ENCODE measurements at places on chromosomes 11 and 22. TPM values are rescaled to one million over a fixed set of nuclear protein-coding genes. Genes with fewer than 3 reads are reported as not detected.
A peak's percentile ranks its signal among the peaks of the same experiment; 100 is the strongest.

KIRREL3 gene
- not detected for total RNA-seq

NLRP10 gene
- total RNA-seq: not detected

UFD1 gene
- total RNA-seq: 43.9 TPM

RASL10A gene
- total RNA-seq: not detected

DLG2 gene
- 36.0 TPM for total RNA-seq

THY1 gene
- 18.2 TPM for total RNA-seq

MPEG1 gene
- 11.0 TPM for total RNA-seq

UBQLNL gene
- 2.0 TPM for total RNA-seq

CD3G gene
- total RNA-seq: 2.6 TPM

DNA sequence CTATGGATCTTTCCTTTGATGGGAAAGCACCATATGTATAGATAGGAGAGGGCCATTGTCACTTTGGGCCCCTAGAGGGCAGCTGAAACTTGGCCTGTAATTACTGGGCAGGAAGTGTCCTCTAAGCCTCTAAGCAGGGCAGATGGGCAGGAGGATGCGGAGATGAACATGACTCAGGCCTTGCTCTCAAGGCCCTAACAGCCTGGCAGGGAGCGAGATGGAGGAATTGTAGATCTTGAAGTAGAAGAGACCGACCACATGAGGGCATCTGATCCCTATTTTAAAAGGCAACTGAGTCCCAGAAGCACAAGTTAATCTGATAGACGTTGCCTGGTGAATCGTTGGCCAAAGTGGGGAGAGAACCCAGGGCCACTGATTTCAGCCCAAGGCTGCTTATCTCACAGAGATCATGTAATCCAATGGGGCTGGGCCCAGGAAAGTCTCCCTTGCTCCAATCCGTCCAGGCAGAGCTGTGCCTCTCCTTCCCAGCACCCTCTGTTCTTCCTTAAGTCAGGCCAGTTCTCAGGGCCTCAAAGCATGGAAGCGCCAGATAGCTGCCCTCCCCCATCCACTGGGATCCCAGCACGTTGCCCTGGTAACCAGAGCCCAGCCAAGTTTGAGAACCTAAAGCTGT, 2.5 kb upstream of the SEPTIN3 start:
- DNase-seq: no peak

DNA sequence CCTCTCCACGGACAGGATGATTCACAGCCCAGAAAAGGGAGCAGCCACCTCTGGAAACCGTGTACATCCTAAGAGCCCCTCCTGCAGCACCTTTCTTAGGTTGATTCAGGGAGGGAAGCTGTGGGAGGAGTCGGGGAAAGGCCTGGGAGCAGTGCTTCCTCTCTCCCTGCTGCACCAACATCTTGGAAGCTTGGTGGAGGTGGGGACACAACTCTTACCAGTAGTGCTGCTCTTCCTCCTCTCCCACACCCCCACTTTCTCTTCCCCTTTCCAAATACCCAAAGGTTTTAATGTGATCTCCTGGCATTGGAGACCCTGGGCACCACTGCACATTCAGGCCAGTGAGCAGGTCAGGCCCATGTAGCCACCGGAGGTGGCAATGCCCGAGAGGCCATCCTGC, 46.4 kb upstream of the HORMAD2 start:
- no peak for DNase-seq

GRCh38 chr11:95994329-95994728, 70.4 kb upstream of the MTMR2 start:
- DNase-seq: peak; percentile 46

DNA sequence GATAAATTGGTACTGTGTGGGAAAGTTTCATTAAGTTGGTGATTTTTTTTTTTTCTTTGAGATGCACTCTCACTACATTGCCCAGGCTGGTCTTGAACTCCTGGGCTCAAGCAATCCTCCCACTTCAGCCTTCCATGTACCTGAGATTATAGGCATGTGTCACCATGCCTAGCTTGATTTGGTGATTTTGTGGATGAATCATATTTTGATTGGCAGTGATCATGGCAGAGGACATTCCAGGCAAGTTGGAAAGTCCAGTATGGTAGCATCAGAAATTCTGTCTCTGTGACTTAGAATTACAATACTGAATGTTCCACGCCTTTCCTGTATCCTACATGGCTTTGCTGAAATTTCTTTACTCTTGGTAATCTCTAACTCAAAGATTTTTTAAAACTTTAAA, 49.4 kb downstream of the HORMAD2 start:
- DNase-seq: no peak

DNA sequence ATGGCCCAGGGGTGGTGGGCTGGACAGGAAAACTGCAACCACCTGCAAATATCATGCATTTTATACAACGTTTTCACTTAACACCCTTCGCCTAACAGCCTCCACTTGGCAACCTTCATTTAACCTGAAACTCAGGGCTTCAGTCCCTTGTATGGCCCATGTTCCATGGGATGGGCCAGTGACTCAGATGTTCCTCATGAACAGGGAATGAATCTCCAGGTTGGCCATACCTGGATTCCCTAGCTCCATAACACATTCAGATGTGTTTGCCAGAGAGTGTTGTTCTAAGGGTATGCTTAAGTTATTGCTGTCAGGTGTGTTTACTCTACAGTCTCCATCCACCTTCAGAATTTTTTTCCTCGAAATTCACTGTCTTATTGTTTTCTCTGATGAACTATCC, 316.9 kb downstream of the JRKL start:
- no peak for DNase-seq

GRCh38 chr22:29569011-29569678, 11.8 kb downstream of the NIPSNAP1 start:
- no peak for DNase-seq

DNA sequence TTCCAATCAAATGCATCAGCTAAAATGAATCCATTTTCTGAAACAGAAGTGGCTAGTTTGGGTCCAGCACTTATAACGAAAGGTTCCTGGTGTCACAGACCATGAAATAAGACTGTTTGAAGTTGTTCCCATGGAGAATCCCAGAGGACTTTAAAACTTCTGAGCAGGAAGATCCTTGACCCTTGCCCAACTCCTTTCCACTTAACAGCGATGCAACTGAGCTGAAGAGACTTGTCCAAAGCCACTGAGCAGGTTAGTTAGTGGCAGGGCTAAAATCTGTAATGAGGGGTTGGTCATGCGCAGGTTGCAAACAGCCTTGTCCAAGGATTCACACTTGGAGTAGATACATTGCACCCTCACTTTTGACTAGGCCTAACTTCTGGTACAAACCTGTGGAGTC, 1.3 kb downstream of the RAB38 start:
- peak; percentile 5 for DNase-seq

- no peak for DNase-seq
These were observed 1.9 kb downstream of the RPLP2 start for GRCh38 chr11:811446-812245.

DNA sequence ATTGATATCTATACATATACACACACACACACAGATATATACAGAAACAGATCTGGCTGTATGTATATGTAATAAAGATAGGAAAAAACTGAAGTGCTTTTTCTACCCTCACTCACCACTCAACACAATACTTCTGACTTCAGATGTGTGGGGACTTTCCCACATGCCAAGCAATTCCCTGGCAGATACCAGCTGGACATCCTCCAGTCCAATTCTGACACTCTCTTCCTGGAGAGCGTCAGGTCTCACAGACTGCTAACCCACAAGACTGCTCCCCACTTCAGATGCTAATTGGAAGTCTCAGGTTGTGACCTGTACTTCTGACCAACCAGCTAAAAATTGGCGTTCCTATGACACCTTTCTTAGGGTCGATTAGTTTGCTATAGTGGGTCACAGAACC, 140.6 kb downstream of the ATG16L2 start:
- peak; percentile 16 for DNase-seq

DNA sequence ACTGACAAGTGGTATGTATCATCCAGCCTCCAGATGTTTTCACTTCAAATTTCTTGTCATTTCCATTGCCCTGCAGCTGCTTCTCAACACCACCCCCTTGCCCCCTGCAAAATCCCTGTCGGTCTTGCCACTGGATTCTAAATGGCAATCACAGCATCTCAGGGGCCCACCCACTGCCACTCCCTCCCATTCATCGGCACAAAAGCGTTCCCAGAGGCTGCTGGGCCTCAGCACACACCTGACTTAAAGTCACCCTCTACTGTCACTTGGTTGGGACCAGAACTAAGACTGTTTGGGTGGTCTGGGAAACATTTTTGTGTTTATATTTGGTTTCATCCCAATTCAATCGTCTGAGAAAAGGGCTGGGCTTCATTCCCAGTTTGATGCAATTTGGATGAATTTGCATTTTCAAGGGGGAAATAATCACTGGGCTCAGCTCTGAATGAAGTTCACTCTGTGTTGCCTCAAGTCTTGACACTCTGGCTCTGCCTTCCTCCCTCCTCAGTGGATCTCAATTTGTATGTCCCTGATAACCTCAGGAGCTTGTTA, 27.1 kb downstream of the SYT13 start:
- DNase-seq: no peak

GRCh38 chr11:44445500-44446365, 119.7 kb upstream of the CD82 start:
- peak; percentile 90 for DNase-seq

GRCh38 chr11:123509737-123510578, 79.9 kb downstream of the GRAMD1B start:
- peak; percentile 89 for DNase-seq

- DNase-seq: peak; percentile 59
These were observed 2.6 kb downstream of the KCNJ5 start for GRCh38 chr11:128893578-128894285.

DNA sequence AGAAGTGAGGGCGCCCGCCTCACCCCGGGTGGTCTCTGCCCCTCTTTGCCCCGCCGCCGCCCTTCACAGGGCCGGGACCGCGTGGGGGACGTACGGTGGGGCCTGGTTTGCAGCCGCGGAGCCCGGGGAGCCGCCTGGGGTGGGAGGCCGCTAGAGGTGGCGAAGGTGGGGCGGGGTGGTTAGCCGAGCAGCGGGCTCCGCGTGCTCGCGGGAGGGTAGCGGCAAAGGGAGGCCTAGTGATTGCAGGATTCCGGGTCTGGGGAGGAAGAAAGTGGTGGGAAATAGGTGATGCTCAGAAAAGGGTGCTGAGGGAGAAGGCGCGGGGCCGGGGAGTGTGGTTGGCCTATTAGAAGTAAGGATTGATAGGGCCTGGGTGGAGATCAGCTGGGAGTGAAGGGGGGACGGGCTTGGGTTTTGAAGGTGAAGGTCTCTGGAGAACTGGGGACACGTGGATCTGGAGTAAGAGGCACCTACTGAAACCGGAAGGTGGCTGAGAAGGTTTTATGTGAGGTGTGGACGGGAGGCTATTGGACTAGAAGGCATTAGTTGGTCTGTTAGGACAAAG, 571 bp downstream of the FAR1 start:
- peak; percentile 56 for DNase-seq

- no peak for DNase-seq
These were observed 58.3 kb upstream of the C11orf87 start for GRCh38 chr11:109363682-109364081.

- DNase-seq: peak; percentile 24
These were observed 119.5 kb downstream of the ENTHD1 start for GRCh38 chr22:39773976-39774539.

DNA sequence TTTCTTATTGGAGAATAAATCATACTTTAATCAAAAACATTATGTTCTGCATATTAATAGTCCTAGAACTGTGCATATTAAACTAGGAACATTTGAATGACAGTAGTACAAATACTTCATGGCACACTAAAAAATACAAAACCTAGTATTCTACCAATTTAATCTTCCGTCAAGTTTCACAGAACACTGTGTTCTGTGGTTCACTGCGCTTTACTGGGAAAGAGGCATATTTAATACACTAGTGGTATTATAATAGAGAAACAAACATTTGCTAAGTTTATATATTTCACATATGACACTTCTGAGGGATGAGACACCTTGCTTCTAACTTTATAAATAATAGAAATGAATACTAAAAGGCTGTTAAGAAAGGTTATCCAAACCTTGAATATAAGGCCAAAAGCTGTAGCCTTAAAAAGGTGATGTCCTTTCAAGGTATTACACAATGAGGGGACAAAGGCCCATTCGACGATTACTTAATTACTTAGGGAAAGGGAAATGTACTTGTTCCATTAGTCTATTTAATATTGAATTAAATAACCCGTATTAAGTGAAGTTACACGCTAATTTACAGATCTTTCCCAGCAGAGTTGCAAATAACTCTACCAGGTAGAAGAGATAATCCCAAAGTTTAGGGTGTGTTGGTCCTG, 48.0 kb downstream of the NARS2 start:
- no peak for DNase-seq

- no peak for DNase-seq
These were observed 12.2 kb downstream of the SLN start for GRCh38 chr11:107699371-107700285.

GRCh38 chr11:65329944-65330403, 3.7 kb upstream of the DPF2 start:
- DNase-seq: peak; percentile 93

DNA sequence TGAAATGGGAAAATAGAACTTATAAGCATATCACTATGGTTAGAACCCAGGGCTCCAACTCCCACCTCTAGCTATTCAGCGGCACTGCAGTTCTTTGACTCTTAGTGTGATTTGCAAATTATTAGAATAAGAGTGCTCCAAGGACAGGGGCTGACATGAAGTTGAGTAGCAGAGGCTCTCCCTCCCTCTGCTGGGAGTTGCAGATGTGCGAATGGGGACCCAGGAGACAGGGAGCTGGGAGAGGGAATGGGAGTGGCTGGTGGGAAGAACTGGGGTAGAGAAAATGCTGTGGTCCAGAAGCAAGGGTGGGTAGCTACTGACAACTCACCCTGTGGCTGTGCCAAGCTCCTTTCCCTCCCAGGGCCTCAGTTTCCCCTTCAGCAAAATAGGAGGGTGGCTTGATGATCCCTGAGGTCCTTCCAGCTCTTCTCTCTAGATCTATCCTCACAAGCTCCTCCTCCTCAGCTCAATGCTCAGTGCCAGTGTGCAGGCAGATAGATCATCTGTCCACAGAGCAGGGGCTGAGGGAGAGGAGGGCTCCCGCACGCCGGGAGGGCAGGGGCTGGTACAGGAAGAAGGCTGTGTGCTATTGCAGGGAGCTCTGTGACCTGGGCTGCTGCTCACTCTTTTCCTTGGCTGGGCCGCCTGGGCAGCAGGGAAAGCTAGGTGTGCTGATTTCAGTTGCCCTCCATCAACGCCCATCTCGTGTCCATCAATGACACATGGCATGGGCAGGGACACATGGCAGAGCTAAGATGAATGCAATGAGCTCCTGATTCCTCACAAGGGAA, 99.0 kb downstream of the NECTIN1 start:
- DNase-seq: no peak

DNA sequence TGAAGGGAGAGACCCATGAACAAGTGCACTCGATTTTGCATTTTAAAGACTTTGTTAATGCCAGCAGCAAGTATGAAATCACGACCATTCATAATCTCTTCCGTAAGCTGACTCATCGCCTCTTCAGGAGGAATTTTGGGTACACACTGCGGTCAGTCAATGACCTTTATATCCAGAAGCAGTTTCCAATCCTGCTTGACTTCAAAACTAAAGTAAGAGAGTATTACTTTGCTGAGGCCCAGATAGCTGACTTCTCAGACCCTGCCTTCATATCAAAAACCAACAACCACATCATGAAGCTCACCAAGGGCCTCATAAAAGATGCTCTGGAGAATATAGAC, 5.9 kb downstream of the SERPIND1 start:
- no peak for DNase-seq

GRCh38 chr11:46336563-46337180, 10.6 kb upstream of the DGKZ start:
- no peak for DNase-seq

GRCh38 chr11:35945137-35945518, 1.3 kb downstream of the LDLRAD3 start:
- no peak for DNase-seq

- DNase-seq: no peak
These were observed 414.4 kb upstream of the CADM1 start for GRCh38 chr11:115918576-115918975.

All from thyroid gland (tissue), 4 donors.